ENCODE measurements at places on chromosomes 5 and 9.

DNA sequence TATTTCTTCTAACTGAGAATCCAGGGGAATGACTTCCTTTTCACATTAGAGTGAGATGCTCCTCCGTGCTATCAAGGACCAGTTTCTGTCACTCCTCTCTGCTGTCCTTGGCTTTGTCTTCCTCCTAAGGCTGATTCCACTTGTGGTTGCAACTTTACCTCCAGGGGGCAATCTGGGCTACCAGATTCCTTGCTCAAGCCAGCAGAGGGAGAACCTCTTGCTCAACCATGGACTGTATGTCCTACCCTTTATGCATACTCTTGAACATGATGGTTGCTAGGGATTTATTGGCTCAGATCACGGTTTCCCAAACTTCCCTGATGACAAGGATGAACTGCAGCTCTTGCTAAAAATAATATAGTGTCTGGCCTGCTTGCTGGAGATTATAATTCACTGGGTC lies 24.0 kb downstream of the NNT start:
- DNase-seq = peak; percentile 44

GRCh38 chr5:9409413-9409960 lies 136.4 kb downstream of the SEMA5A start:
- no peak for DNase-seq

DNA sequence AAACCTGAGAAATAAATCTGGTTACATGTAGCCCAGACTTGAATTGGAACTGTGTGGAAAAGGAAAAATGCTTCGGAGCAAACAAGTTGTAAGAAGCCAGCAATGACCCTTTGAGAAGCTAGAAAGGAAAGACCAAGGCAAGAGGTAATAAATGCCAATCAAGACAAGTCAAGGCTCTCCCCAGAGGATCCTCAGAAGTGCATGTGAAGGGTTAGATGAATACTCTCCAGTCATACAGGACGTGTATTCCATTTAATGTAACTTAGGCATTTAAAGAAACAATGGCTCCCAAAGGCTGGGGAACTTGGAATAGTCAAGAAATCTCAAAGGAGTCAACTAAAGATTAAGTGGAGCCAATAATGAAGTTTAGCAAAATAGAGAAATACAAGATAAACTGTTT lies 36.2 kb downstream of the EPB41L4A start:
- DNase-seq = no peak

DNA sequence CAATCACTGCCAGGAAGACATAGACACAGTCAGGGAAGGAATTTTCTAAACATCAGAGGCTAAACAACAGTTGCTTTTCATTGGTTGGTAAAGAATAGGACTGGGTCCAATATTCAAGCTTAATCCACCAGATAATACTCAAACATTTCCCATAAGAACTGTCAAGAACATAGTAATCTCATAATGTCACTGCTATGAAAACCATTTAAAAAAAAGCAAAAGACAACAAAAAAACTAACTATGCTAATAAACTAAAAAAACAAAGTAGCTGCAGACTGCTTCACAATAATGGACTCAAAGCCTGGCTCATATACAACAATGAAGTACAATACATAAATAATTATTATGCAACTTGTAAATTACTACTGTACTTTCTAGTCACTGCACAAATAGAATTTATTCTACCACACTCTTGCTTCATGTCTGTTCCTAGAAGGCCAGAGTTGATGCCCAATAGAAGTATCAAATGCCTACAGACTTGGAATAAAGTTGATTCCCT lies 148.7 kb downstream of the MLLT3 start:
- DNase-seq = no peak

- DNase-seq = peak; percentile 57
Measured at GRCh38 chr5:56011835-56012234, 17.1 kb upstream of the IL6ST start.

DNA sequence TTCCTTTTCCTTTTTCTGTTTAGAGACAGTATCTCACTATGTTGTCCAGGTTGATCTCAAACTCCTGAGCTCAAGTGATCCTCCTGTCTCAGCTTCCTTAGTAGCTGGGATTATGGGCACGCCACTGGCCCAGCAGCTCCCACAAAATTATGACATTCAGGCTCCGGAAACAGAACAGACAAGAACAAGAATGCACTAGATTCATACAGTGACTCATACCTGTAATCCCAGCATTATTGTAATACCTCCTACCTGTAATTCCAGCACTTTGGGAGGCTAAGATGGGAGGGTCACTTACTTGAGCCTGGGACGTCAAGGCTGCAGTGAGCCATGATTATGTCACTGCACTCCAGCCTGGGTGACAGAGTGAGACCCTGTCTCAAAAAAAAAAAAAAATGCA lies 26.7 kb upstream of the B4GALT1 start:
- DNase-seq = no peak

- DNase-seq = no peak
Measured at GRCh38 chr5:15579193-15579990, 79.4 kb downstream of the FBXL7 start.

DNA sequence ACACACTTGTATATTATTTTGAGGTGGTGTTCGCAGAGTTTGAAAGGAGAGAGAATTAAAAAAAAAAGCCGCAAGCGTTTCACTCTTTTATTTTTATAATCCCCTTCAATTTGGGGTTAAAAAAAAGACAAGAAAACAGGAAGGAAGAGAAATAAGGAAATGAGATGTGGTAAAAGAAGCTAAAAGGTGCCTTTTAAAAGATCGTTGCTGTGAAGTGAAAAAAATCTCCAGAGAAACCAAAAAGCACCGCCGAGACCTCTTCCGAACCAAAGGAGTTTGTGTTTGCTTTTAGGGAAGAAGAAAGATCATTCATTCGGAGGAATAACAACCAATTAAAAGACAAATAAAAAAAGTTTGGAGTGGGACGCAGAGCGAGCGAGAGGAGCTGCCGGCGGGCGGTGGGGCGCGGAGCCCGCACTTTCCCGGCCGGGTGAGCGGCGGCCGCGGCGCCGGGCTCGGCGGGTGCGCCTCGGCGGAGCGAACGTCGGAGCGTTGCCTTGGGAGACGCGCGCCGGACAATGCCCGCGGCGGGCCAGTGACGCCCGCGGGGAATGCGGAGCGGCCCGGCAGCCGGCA lies 355 bp downstream of the TLE4 start:
- DNase-seq = no peak

DNA sequence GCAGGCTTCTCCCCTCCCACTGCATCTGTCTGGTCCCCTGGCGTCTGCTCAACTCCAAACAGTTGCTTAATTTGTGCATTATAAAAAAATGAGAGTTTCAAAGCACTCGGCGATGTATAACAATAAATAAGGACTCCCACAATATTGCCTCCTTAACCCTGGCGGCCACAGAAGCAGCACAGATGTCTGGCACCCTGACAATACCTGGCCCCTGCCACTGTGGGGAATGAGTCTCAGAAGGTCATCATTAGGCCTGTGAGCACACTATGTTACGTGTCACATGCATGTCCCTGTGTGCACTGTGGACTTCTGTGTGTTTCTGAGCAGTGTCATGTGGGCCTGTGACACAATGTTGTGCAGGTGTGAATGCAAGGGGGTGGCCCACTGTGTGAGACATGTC lies 236.5 kb downstream of the PBX3 start:
- no peak for DNase-seq

- no peak for DNase-seq
Measured at GRCh38 chr5:28397502-28397941, 1359.1 kb upstream of the CDH9 start.

- DNase-seq = peak; percentile 16
Measured at GRCh38 chr5:135553688-135554462, 18.1 kb upstream of the NEUROG1 start.

- no peak for DNase-seq
Measured at GRCh38 chr9:89054865-89055495, 63.7 kb downstream of the S1PR3 start.

DNA sequence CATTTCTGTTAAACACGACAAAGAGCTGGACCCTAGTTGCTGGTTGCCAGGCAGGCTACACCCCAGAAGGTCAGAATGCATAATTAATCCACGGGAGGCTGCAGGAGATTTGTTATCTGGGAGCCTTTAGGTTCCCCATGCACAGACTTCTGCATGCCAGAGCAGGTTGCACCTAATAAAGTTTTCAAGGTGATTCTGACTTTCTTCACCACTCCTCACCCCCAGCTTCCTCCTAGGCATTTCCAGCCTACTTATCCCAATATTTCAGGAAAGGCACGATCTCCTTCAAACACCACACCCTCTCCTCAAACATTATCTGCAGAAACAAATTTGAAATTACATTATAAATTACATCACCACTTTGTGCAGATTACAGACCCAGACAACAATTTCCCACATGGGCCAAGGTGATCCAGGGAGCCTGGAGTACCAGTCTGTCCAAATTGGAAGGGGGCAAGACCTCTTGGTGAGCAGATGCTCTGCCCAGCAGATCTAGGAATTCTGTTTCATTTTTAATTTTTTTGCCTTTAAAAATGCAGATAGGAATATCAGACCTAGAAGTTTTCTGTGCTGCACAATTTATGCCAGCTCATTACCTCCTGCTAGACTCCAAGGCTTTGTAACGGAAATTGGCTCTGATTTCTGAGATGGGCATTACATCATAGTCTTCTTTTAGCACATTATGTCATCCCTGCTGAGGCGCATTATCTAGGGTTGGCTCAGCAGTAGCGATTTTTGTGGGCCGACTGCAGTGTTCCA lies 363.4 kb upstream of the SLC30A5 start:
- no peak for DNase-seq

DNA sequence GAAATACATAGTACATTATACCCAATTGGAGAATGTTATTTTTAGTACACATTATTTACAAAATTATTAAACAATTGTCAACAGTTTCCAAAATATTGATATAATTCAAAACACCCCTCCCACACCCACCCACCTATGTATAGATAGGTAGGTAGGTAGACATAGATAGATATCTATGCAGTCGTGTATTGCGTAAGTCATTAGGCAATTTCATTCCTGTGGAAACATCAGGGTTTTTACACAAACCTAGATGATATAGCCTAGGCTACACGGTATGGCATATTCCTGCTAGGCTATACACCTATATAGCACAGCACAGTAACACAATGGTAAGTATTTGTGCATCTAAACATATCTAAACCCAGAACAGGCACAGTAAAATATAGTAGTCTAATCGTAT lies 377.3 kb downstream of the ANXA1 start:
- no peak for DNase-seq

- no peak for DNase-seq
Measured at GRCh38 chr5:80387063-80387768, 20.6 kb upstream of the ZFYVE16 start.

DNA sequence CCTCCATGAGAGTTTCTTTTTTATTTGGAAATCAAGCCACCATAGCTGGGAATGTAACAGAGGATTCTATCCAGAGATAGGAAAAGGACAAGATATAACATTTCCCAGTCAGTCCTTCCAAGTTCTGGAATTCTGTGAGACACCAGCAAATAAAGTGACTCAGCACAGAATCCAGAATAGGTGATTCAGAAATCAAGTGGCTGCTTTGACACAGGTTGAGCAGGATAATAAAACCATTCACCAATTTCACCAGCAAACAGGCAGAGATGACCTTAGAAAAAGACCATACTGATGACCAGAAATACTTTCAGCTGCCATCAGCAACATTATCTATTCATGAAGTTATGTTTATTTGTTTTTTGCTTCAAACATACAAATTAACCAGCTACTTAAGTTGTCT lies 491.5 kb upstream of the TUSC1 start:
- peak; percentile 35 for DNase-seq

- no peak for DNase-seq
Measured at GRCh38 chr5:40429258-40430100, 250.2 kb upstream of the PTGER4 start.

- no peak for DNase-seq
Measured at GRCh38 chr9:36625006-36625615, 52.4 kb downstream of the MELK start.

DNA sequence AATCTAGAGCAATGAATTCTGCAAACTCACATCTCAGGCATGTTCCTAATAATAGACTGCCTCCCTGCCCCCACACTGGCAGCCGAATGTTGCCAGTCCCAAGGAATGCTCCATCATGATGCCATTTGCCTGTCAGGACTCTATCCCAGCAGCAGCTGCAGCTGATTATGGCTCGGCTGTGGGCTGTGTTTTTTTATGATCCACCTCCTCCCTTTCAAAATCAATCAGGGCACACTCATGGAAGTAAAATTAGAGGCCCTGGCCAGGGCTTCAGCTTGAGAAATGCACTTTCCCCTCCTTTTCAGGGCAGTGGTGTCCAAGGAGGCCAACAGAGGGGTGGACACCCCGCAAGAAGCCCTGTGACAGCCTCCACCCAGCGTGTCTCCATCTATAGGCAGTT lies 176.7 kb upstream of the S1PR3 start:
- DNase-seq = no peak

- DNase-seq = no peak
Measured at GRCh38 chr5:7849681-7850394, 1.1 kb downstream of the CFAP90 start.

GRCh38 chr5:21806943-21807342 lies 1046.2 kb downstream of the CDH12 start:
- no peak for DNase-seq

GRCh38 chr9:127776195-127776923 lies 2.1 kb downstream of the SH2D3C start:
- no peak for DNase-seq
